Osteoblast (primary cell): ENCODE measurements at places on chromosomes 6 and 20. TPM values are rescaled to one million over a fixed set of nuclear protein-coding genes. Genes with fewer than 3 reads are reported as not detected.

PSMA7 gene
- total RNA-seq: 208 and 215 TPM in 2 replicates

MCCD1 gene
- total RNA-seq: not detected in 2 replicates

GRCh38 chr6:143328876-143329275, 121.6 kb downstream of the ADAT2 start:
- no peak overlapping the region for H3K27ac ChIP-seq
- H3K36me3 ChIP-seq: no peaks in the 10 kb centered on the region
- H3K27me3 ChIP-seq: no peaks in the 10 kb centered on the region
- no peak for DNase-seq
- no peak overlapping the region for H3K4me3 ChIP-seq

DNA sequence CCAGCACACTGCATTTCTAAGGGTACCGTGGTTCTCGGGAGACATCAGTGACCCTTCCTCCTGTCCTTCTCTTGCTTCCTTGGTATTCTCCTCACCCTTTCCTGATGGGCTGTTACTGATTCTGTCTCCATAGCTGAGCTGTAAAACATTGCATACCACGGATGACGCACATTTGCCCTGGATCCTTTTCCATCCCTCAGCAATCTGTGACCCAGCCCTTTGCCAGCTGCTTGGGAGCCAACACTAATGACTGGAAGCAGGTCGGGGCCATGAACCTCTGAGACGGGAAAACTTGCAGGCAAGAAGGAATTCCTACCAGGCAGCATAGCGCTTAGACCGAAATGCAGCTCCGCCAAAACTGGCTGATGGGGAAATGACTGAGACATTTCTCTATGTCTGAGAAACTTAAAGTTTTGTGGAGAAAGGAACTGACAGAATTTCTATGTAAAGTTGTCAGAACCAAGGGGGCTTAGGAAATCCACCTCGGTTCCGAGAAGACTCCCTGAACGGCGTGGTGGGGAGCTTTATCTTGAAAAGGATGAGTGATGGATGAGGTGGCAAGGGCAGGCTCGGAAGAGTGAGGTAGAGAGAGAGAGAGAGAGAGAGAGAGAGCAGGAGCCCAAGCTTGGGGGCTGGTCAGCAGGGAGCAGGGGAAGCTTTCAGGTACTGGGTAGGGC, 19.2 kb downstream of the TUBB2B start:
- peaks cover 4% of the 10 kb centered on the region for H3K27me3 ChIP-seq
- peak overlapping the region; percentile 50 for H3K4me3 ChIP-seq
- no peak for DNase-seq
- H3K36me3 ChIP-seq: no peaks in the 10 kb centered on the region
- peak overlapping the region; percentile 92 for H3K27ac ChIP-seq
